Activated T-helper 1 cell treated with Interleukin-2 at 50 U/mL for 16 hours (primary cell): ENCODE measurements at places on chromosomes 5 and 9.

DNA sequence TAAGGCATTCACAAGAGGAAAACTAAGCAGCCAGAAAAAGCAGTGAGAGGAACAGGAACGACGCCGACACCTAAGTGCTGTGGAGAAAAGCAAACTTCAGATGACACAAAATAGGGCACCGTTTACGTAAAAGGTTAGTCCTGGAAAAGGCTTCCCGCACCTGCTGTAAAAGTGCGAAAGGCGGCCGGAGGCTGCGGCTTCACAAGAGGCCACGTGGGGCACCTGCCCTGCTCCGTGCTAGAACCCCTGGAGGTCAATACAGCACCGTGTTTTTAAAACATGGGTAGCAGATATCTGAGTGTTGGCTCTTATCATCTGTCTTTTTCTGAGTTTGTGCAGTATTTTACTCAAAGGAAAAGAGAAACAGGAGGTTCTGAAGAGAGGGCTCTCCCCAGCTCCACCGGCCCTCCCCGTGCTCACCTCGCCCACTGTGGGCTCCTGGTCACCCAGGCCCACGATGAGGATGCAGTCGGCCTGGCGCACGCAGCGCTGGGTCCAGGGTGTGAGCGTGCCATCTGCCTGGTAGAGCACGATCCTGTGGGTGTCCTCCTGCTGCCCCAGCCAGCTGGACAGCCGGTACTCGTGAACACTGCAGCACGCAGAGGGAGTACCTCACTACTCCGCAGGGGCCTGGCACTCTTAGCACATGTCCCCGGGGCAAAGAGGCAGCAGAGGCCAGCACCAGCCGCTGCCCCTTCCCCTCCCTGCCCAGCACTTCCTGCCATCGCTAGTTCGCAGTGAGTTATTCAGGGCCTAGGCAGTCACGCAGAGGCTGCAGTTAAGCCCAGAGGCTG lies 21.0 kb upstream of the NSMF start:
- DNase-seq, result no peak

GRCh38 chr5:39173069-39173468 lies 46.3 kb downstream of the FYB1 start:
- no peak for DNase-seq

- no peak for DNase-seq
These were observed 138.9 kb downstream of the RASEF start for GRCh38 chr9:82923912-82924605.

GRCh38 chr9:121686930-121687541 lies 35.6 kb downstream of the DAB2IP start:
- no peak for DNase-seq

GRCh38 chr9:18614651-18615050 lies 140.7 kb downstream of the ADAMTSL1 start:
- no peak for DNase-seq

- no peak for DNase-seq
These were observed 94.1 kb upstream of the RANBP6 start for GRCh38 chr9:6109571-6109970.

DNA sequence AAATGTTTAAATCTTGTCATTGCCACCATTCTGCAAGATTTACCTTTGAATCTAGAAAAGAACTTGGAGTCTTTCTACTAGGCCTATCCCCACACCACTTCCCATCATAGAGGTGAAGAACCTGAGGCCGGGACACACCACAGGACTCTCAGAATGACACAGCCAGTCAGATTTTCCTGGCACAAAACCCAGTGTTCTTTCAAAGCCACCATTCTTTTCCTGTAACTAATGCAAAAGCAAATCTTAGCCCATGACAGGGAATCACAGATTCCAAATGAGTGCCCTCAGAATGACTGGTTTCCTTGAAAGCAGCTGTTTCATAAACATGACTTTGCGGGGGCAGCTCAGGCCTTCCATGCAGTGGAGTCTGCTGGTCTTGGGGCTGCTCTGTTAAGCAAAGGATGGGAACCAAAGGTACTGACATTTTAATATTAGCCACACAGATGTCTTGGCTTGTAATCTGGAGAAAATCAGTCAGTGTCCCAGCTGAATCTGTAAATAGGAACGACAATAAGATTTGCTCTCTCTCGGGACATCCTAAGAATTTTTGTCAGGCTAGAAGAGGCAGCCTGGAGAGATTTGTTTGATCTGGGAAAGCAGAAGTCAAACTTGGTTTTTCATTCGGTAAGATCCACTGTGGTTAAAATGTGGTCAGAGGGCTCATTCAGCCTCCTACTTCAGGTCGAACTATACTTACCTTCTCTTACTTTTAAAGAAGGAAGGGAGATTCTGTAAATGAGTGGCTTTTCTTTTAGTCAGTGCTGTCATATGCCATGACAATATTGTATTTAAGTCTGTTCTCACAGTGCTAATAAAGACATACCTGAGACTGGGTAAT lies 115.1 kb downstream of the PALM2AKAP2 start:
- DNase-seq, result no peak
